Iris pigment epithelial cell (primary cell): ENCODE measurements at places on chromosomes 4 and X.

DNA sequence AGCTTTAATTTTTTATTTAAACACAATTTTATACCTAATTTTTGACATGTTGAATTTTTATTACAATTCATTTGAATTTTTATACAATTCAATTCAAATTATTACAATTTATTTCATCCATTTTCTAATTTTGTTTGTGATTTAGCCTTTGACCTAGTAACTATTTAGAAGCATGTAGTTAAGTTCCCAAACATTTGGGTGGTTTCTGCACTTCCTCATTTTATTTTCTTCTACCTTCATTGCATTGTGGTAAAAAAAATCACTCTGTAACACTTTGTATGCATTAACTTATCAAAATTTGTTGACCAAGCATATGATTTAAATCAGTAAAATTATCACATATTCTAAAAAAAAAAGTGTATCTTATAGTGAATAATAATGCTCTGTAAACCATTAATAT, 928.9 kb downstream of the ARAP2 start:
- DNase-seq = no peak

GRCh38 chr4:118281611-118282442, 71.0 kb downstream of the PRSS12 start:
- peak; percentile 71 for DNase-seq

GRCh38 chrX:16466640-16467432, 183.1 kb upstream of the S100G start:
- peak; percentile 65 for DNase-seq

- DNase-seq = peak; percentile 68
These were observed 51.5 kb downstream of the ALPK1 start for GRCh38 chr4:112348488-112349158.

DNA sequence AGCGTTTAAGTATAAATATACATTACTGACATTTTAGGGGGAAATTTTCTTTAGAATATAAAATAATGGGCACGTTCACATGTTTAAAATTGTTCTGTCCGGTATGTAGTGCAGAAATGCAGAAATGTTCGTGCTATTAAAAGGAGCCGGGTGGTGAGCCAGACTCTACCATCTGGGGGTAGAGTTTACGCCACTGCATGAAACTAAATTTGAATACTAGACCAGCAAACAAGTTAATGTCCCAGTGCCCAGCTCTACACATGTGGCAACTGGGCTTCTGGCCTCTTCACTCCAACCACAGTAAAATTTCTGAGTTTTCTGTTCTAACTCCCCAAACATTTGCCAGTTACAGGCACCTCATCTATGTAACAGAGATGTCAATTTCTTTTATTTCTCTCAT, 1453.3 kb upstream of the TENM3 start:
- no peak for DNase-seq

DNA sequence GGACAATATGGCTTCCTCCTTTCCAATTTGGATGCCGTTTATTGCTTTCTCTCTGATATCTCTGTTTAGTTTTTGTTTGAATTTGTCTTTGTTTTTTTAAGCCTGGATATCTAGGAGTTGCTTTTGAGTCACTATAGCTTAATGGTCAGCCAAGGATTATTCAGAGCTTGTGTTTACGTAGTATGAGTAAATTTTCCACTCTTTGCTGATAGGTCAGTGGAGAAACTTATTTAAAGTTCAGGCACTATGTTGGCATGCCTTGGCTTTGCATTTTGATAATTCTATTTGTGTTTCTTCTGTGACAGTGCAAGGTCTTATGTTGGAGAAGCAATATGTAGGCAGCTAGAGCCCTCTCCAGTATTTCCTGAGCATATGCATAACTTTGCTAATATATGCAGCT, 315.2 kb downstream of the GRID2 start:
- DNase-seq = peak; percentile 1

GRCh38 chrX:11437642-11438379, 144.6 kb downstream of the AMELX start:
- DNase-seq = peak; percentile 84

GRCh38 chr4:24993551-24994080, 37.1 kb downstream of the LGI2 start:
- no peak for DNase-seq

DNA sequence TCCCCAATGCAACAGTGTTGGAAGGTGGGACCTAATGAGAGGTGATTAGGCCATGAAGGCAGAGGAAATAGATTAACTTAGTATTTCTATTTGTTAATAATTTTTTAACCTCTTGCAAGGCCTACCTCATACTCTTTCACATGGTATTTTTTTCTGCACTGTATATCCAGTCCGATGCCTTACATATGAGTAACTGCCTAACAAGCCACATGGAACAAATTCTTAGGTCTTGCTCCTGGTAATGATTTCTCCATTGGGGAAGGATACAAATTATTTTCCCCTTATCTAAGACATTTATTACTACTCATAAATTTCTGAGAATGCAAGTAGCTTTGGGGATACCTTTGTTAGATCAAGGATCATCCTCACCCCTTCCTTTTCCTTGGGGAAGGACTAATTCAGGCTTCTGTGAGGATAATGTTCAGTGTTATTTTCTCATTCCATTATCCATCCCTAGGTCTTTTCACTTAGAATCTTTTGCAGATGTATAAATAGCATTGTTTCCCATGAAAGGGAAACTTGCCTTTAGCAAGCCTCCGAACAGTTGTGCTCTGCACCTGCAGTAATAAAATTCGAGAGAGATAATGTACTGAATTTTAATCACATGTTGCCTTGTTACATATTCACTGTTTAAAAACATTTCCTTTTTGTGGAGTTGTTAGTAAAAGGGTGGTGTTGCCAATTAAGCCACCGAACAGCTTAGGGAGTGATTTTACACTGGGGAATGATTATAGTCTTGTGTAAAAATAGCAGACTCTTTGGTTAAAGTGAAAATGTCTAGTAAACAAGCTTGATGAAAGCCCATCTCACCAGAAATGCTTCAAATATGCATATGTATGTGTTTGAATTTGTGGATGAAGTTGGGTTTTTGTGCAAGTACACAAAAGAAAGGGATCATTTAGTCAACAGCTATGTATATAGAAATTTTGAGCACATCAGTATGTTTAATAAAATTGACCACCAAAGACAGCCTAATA, 89.9 kb downstream of the CFAP299 start:
- DNase-seq = no peak

DNA sequence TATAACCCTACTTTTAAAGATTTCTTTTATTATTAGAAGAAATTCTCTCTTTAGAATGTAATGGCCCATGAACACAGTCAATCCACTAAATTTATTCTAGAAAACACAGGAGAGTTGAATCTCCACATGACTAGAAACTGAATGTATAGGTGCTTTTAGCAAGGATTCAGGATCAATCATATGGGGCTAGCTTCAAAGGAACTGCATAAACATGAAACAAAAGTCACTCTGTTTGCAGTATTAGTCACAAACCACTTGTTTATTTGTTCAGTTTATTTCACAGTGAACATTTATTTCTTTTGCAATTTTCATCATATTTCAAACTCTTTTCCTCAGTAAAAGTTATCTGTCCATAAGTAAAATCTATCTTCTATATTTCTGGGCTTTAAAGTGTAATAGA, 1604.6 kb downstream of the PCDH18 start:
- DNase-seq = peak; percentile 6

GRCh38 chrX:72141372-72142004, 9.8 kb upstream of the RTL5 start:
- no peak for DNase-seq

- peak; percentile 71 for DNase-seq
These were observed 41.1 kb downstream of the IL13RA2 start for GRCh38 chrX:114976292-114976691.

DNA sequence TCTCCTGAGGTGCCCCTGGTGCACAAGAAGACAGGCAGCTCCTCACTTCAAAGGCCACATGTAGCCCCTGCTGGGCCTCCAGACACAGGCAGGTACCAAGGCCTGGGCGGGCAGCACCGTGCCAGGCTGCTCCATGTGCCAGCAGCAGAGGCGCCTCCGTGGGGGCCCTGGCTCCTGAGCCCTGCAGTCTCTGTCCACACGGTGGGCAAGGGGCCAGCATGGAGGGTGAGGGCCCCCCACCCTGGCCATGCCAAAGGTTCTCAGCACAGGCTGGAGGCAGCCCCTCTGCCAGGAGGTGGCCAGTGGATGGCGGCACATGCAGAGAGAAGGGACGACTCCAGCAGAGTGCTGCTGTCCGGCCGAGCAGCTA, 72.6 kb downstream of the FAM53A start:
- DNase-seq = no peak

- no peak for DNase-seq
These were observed 2048.7 kb downstream of the PCDH7 start for GRCh38 chr4:32768664-32769389.

DNA sequence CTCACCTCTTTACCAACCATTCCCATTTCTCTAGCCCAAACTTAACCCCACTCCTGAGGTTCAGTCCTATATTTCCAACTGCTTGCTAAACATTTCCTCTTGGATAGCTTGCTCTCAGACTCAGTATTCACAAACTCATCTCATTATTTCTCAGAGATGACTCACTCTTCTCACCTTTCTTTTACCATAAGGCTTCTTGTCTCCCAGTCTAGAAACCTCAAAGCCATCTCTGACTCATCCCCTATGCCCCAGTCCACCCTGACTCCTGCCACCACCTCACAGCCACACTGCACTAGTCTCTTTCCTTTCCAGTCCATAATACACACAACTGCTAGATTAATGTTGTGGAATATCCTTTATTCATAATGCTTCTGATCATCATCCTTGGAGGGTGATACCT, 4.8 kb downstream of the FRMPD3 start:
- peak; percentile 5 for DNase-seq

GRCh38 chr4:140865253-140866217, 109.3 kb upstream of the TBC1D9 start:
- peak; percentile 18 for DNase-seq

GRCh38 chrX:84047339-84047738, 140.7 kb downstream of the RPS6KA6 start:
- no peak for DNase-seq

- DNase-seq = no peak
These were observed 186.0 kb downstream of the MGST2 start for GRCh38 chr4:139851639-139852038.

- DNase-seq = no peak
These were observed 248.4 kb upstream of the TTC29 start for GRCh38 chr4:147194114-147194513.

- DNase-seq = peak; percentile 31
These were observed 7.3 kb downstream of the SLC25A5 start for GRCh38 chrX:119475389-119476101.

- peak; percentile 1 for DNase-seq
These were observed 165.1 kb downstream of the VSIG4 start for GRCh38 chrX:65874765-65875164.

- no peak for DNase-seq
These were observed 189.9 kb downstream of the NKX6-1 start for GRCh38 chr4:84309191-84309590.

- DNase-seq = peak; percentile 59
These were observed 29.3 kb upstream of the CFAP299 start for GRCh38 chr4:80306260-80306659.

GRCh38 chrX:6986915-6987314, 160.6 kb upstream of the STS start:
- no peak for DNase-seq

DNA sequence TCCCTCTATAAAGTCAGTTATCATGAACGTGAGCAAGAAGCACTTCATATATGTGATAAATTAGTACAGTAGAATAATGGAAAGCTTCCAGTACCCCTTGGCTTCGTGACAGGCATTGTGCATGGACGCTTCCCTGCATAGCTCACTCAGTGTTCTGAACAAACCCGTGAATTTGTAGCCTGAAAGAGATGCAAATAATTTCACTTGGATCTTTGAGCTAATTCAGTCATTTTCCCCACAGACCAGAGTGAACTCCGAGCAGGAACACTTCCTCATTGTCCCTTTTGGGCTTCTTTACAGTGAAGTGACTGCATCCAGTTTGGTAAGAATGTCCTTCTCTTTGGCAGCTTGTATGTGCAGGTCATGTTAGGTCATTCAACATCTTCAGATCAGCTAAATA, 50.1 kb downstream of the ADD1 start:
- no peak for DNase-seq

DNA sequence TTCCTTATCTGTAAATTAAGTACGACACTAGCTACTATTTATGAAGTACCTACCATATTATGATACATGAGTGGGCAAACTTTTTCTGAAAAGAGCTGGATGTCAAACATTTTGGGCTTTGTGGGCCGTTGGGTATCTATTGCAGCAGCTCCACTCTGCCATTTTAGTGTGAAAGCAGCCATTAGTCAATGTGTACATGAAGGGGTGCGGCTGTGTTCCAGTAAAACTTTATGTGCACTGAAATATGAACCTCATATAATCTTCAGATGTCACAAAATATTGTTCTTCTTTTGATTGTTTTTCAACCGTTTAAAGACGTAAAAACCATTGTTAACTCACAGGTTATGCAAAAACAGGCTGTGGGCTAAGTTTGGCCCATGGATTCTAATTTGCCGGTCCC, 14.1 kb downstream of the PRPS2 start:
- DNase-seq = no peak

DNA sequence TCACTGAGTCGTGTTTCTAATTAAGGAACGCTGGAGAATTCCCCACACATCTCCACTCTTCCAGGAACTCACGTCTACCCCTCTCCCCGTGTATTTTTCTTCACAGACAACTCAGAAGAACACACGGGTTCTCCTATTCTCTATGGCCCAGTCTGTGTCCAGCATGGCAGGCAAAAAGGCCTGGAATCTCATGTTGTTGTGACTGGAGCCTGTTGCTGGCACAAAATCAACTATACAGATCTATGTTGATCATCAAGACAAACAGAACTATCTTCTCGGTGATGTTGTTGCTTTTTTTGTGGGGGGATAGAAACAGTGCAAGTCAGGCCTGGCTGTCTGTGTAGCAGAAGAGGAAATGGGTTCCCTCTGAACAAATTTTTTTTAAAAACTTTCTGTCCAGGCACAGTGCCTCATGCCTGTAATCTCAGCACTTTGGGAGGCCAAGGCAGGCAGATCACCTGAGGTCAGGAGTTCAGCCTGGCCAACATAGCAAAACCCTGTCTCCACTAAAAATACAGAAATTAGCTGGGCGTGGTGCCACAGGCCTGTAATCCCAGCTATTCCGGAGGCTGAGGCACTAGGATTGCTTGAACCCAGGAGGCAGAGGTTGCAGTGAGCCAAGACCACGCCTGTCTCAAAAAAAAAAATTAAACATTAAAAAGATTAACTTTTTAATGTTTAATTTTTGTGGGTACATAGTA, 50.5 kb upstream of the CBR4 start:
- peak; percentile 24 for DNase-seq

DNA sequence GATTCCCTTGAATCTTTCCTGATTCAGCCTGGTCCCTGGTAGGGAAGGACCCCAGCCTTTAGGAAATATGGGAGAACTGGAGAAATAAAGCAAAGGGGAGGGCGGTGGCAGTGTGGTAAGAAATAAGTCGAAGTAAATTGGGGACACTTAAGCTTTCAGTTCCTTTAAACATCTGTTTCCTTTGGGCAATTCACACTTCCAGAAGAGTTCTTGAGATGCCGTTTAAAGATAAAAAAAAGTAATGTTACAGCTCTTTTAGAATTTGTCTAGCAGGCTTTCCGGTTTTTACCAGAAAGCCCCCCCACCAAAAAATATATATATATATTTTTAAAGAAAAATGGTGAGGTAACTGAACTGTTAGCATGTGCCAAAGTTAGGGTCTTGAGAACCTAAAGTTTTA, 46.6 kb downstream of the TSPAN7 start:
- no peak for DNase-seq
